Stimulated activated CD8-positive, alpha-beta memory T cell treated with anti-CD3 and anti-CD28 coated beads, Interleukin-7, amount 100 ng/mL, for 1 hour (primary cell): ENCODE measurements at places on chromosomes 4 and X.

DNA sequence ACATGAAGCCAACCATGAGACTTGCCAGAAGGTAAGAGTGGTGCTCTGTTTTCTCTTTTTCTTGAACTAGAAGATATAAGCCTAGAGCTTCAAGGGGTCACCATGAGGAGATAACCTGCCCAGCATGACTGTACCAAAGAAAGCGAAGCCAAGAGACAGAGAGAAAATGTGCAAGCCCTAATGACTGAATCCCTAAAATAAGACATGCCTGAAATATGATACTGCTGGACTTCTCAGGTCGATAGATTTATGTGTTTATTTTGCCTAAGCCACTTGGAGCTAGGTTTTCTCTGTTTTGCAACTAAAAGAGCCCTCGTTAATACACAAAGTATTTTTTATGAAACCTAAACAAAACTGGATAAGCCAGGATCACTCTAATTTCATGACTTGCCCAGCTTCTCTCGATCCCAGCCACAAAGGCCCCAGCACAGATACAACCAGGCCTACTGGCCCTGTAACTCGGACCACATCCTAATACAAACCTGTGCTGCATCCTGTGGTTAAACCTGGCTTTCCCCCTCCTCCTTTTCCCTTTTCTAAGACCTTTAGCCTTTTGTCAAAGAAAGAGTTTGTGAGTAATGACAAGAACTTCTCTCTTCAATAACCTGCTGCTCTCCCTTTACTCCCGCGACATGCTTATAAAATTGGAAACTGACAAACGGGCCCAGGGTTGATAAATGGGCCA lies 185.8 kb downstream of the APBB2 start:
- no peak for DNase-seq

- no peak for DNase-seq
These were observed 208.1 kb downstream of the GBA3 start for GRCh38 chr4:22900876-22901275.

DNA sequence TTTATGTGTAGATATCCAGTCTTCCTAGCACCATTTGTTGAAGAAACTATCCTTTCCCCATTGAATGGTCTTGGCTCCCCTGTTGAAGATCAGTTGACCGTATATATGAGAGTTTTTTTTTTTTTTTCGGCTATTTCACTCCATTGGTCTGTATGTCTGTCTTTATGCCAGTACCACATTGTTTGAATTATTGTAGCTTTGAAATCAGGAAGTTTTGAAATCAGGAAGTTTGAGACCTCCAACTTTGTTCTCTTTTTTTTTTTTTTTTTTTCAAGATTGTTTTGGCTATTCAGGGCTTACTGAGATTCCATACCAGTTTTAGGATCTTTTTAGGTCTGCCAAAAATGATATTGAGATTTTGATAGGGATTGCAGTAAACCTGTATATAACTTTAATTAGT lies 4.3 kb upstream of the SCD5 start:
- no peak for DNase-seq

DNA sequence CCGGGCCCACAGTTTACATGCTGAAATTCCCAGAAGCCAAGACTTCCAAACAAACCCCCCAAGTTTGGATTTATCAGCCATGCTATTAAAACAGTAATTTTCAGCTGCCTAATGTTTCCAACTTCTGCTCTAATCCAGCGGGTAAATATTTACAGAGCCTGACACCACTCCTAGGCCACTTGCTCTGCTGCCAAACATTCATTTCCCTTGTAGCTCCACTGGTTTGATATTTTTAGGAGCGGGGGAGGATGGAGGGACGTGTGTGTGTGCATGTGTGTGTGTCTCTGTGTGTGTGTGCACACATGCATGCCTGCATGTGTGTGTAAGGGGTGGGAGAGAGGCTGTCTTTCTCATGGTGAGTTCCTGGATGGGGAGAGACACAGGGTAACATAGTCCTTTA lies 115.7 kb upstream of the PJA1 start:
- DNase-seq = no peak

DNA sequence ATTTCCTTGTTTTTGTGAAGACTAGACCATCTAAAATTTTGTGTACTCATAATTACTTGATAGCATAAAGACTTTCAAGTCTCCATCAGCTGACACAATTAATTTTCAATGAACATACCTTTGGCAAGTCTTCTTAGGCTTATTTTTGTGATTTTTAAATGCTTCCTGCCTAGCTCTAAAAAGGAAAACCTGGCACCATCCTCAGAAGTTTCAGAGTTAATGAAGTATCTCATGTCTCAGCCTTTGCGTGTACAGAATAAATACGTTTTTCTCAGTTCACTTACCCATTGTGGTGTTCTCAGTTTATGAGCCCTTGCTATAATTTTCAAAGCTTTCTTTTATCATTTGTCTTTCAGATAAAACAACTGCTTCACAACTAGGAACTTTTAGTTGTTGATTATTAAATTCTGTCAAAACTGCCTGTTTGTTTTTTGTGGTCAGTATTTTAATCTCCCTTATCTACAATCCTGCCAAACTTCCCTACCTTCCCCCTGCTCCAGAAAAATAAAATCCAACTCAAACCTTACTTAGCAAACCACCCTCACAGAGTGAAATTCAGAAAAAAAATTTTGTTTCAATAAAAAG lies 21.6 kb downstream of the ADD1 start:
- DNase-seq = no peak
